ENCODE measurements at places on chromosomes 2 and 18. TPM values are rescaled to one million over a fixed set of nuclear protein-coding genes. Genes with fewer than 3 reads are reported as not detected.

DNA sequence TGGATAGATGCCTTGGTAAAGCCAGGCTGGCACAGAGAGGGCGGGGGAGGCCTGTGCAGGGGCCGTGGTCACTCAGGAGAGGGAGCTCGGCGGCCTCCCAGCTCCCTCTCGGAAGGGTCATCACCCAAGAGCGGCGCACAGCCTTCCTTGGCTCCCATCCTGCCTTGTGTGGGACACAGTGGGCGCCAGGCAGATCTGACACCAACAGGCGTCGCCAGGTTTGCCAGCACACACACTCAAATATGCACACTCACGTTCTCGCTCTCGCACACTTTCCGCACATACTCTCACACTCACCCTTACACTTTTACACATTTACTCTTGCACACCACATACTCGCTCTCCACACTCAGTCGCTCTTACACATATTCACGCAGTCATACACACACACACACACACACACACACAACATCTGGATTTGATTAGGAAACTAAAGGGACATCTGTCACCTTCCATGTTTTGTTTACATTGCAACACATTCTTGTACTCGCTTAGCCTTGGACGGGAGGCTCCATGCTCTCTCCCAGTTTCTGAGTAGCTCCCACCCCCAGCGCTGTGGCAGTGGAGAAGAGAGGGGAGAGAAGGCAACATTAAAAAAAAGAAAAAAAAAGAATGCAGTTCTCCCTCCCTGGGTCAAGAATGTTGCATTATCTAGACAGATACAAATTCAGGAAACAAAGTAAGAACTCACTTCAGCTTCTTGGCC lies 10.5 kb downstream of the CHMP1B start:
- peaks cover 6% of the 10 kb centered on the region for H3K4me1 ChIP-seq
- no peak overlapping the region for H3K27ac ChIP-seq
- H3K4me3 ChIP-seq, result no peak overlapping the region
- H3K36me3 ChIP-seq, result no peaks in the 10 kb centered on the region
- no peaks in the 10 kb centered on the region for H3K27me3 ChIP-seq

- no peak for DNase-seq
- peaks cover 2% of the 10 kb centered on the region for H3K4me1 ChIP-seq
- H3K27ac ChIP-seq, result no peak overlapping the region
- H3K27me3 ChIP-seq, result no peaks in the 10 kb centered on the region
- no peaks in the 10 kb centered on the region for H3K36me3 ChIP-seq
These were observed 11.3 kb downstream of the ZNF516 start for GRCh38 chr18:76483780-76484179.

GRCh38 chr2:46878886-46879285 lies 36.7 kb downstream of the MCFD2 start:
- no peak for DNase-seq
- H3K4me3 ChIP-seq, result no peak overlapping the region
- H3K27ac ChIP-seq, result no peak overlapping the region
- H3K4me1 ChIP-seq, result no peaks in the 10 kb centered on the region
- no peaks in the 10 kb centered on the region for H3K36me3 ChIP-seq

DNA sequence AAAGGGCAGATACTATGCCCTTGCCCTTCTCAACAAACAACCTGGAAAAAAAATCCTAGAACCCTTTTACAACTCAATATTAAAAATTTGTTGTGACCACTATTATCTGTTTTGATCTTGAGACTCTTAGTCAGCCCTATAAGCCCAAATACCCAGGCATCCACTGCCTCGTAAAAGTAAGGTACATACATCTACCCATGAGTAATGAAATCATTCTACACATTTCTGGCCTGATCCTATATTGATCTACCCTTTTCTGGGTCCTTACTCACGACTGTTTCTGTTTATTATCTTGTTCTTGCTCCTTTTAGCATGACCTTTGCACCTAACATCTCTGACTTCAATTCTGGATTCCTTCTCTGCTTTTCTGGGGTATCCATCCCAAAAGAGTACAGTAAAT lies 56.8 kb downstream of the SCG2 start:
- H3K36me3 ChIP-seq, result no peaks in the 10 kb centered on the region
- H3K27me3 ChIP-seq, result no peaks in the 10 kb centered on the region
- DNase-seq, result no peak
- no peak overlapping the region for H3K27ac ChIP-seq
- H3K4me1 ChIP-seq, result no peaks in the 10 kb centered on the region

DNA sequence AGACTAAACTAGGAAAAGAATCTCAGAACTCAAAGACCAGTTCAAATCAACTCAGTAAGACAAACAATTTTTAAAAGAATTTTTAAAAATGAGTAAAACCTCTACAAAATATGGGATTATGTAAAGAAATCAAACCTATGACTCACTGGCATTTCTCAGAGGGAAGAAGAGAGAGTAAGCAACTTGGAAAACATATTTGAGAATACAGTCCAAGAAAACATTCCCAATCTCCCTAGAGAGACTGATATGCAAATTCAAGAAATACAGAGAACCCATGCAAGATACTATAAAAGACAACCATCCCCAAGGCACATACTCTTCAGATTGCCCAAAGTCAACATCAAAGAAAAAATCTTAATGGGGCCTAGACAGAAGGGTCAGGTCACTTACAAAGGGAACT lies 162.7 kb downstream of the WDPCP start:
- H3K4me1 ChIP-seq, result no peaks in the 10 kb centered on the region
- no peak for DNase-seq
- no peak overlapping the region for H3K27ac ChIP-seq

DNA sequence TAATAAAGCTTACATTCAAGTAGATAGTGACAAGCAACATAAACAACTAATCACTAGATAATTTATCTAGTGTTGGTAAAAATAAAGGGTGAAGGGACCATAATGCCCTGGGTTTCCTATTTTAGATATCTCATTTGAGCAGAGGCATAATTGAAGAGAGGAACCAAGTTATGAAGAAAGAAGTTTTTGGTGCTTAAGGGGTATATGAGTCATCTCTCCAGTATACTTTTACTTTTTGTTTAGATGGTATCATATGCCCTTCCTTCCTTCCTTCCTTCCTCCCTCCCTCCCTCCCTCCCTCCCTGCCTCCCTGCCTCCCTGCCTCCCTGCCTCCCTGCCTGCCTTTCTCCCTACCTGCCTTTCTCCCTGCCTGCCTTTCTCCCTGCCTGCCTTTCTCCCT lies 1053.5 kb upstream of the CELF4 start:
- no peaks in the 10 kb centered on the region for H3K4me1 ChIP-seq
- no peak overlapping the region for H3K4me3 ChIP-seq
- no peaks in the 10 kb centered on the region for H3K27me3 ChIP-seq
- no peak for DNase-seq
- H3K36me3 ChIP-seq, result no peaks in the 10 kb centered on the region

DNA sequence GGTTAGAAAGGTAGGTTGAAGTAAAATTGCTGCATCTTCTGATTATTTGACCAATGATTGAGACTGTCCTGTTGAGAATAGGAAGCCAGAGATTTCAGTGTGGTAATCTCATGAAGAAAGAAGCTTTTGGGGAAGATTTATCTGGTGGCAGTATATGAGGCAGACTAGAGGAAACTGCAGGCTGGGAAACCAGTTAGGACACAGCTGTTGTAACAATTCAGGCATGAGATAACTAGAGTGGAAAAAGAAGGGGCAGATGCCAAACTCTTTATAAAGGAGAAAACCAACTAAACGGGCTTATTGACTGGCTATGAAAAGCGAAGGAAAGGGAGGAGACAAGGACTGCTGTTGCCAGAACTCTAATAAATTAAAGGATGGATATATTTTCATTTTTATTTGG lies 155.6 kb downstream of the TTC27 start:
- H3K4me3 ChIP-seq, result no peak overlapping the region
- DNase-seq, result no peak
- H3K27ac ChIP-seq, result no peak overlapping the region

DNA sequence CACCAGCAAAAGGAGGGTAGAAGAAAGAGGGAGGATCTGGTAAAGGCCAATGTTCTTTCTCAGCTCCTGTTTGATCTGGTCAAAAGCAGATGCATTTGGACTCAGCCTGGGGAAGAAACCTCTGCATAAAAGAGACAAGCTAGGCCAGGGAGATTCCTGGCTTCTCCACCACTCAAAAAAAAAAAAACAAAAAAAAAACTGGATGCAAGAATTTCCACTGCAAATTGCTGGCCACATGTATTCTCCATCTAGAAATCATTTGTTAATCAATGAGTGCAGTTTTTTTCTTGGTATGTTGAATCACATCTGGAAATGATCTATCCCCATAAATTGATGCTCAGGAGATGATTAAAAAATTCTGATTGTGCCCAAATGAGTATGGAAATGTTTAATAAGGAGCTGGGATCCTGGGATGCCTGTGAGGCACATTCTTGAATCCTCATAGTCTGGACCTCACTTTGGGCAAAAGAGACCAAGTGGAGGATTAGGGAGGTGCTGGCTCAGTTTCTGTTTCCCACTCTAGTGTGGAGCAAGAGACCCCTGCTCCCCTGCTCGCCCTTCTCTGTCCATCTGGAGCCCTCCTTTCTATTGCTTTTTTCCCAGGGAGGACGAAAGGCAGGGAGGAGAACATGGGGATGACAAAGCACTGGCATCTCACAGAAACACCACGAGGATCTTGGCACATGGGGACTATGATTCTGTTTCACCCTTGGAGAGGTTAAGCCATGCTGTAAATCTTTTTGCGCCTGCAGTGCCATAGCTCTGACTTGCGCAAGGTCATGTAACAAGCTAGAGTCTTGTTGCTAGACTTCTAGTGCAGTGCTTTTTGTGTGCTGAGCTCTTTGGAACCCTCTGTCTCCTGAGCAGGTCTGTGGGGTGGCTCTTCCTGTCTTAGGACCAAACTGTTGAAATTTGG lies 57.6 kb downstream of the APOB start:
- H3K4me1 ChIP-seq, result no peaks in the 10 kb centered on the region
- H3K36me3 ChIP-seq, result no peaks in the 10 kb centered on the region
- no peak overlapping the region for H3K27ac ChIP-seq
- DNase-seq, result no peak
- H3K4me3 ChIP-seq, result no peak overlapping the region

DNA sequence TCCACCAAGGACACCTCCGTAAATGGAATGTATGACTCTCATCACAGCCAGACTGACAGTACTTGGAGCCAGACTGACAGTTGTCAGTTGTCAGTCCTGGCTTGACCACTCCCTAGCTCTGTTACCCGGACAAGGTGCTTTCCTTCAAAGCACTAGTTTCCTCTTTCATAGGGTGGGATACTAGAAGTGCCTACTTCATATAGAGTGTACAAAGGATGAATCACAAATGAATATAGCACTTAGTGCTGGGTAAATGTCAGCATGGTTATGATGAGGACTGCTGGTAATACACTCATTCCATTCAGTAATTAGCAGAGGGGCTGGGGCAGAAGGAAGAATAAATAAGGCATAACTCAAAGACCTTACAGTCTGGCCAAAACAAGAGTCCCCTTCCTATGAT lies 91.4 kb downstream of the ARL4C start:
- H3K4me1 ChIP-seq, result peaks cover 52% of the 10 kb centered on the region
- no peak overlapping the region for H3K4me3 ChIP-seq
- no peak for DNase-seq
- peaks cover 9% of the 10 kb centered on the region for H3K36me3 ChIP-seq
- H3K27me3 ChIP-seq, result no peaks in the 10 kb centered on the region

GRCh38 chr18:3722649-3723433 lies 272.9 kb downstream of the TGIF1 start:
- H3K27me3 ChIP-seq, result peaks cover 14% of the 10 kb centered on the region
- H3K27ac ChIP-seq, result no peak overlapping the region
- H3K4me3 ChIP-seq, result no peak overlapping the region
- no peaks in the 10 kb centered on the region for H3K4me1 ChIP-seq
- DNase-seq, result no peak

DNA sequence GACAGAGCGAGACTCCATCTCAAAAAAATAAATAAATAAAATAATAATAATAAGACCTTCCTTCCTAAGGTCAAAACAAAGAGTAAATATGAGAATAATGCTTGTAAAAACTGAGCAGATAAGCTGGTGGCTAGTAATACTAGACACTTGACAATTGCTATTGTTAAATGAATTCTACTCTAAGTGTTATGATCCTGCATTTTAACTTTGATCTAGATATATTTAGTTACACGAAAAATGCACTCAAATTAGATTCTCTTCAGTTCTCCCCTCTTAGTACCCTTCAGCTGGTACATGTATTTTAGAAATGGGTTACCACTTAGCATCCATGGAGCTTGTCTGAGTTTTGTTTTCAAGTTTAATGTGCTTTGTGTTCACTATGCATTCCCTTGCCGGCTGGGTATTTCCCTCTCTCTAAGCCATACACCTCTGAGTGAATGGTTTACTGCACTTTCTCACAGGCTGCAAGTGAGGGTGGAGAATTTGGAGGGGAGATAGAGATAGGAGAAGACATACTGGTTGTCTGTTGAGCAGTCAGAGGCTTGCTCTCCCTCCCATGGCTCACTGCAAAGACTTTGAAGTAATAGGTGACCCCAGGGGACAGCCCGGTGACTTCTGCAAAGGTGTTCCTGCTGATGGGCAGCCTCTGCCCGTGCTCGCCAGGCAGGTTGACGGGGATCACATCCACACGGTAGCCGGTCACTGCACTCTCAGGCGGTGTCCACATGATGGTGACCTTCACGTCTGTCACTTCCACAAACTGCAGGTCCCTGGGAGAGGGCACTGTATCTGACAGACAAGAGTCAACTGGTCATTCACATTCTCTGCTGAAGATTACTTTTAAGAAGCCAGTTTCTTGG lies 29.9 kb downstream of the FN1 start:
- H3K27me3 ChIP-seq, result peaks cover 4% of the 10 kb centered on the region
- H3K4me1 ChIP-seq, result peaks cover 9% of the 10 kb centered on the region
- H3K4me3 ChIP-seq, result no peak overlapping the region
- DNase-seq, result no peak
- H3K36me3 ChIP-seq, result no peaks in the 10 kb centered on the region
- H3K27ac ChIP-seq, result no peak overlapping the region

- H3K4me1 ChIP-seq, result peaks cover 20% of the 10 kb centered on the region
- no peak for DNase-seq
- H3K27me3 ChIP-seq, result no peaks in the 10 kb centered on the region
- no peak overlapping the region for H3K4me3 ChIP-seq
- H3K27ac ChIP-seq, result no peak overlapping the region
These were observed 21.8 kb downstream of the CFLAR start for GRCh38 chr2:201137505-201138400.

- no peak for DNase-seq
- H3K4me1 ChIP-seq, result no peaks in the 10 kb centered on the region
- no peaks in the 10 kb centered on the region for H3K36me3 ChIP-seq
- H3K27ac ChIP-seq, result no peak overlapping the region
- H3K4me3 ChIP-seq, result no peak overlapping the region
These were observed 277.0 kb downstream of the ZNF521 start for GRCh38 chr18:25074925-25075324.

DSG4 gene
- not detected for total RNA-seq

CFC1 gene
- total RNA-seq, result not detected

PAX8 gene
- 3.2 TPM for total RNA-seq

TDRD15 gene
- 0.06 TPM for total RNA-seq

RGPD4 gene
- 0.61 TPM for total RNA-seq

TMEFF2 gene
- not detected for total RNA-seq

CCDC68 gene
- not detected for total RNA-seq
